Activated B cell treated with CpG ODN at 0.5 μM for 24 hours (primary cell): ENCODE measurements at places on chromosomes 13 and 19.
A peak's percentile ranks its signal among the peaks of the same experiment; 100 is the strongest.

GRCh38 chr19:35004517-35005255, 4.6 kb downstream of the GRAMD1A start:
- H3K4me3 ChIP-seq = no peak overlapping the region
- H3K27ac ChIP-seq = no peak overlapping the region
- H3K27me3 ChIP-seq = no peaks in the 10 kb centered on the region

DNA sequence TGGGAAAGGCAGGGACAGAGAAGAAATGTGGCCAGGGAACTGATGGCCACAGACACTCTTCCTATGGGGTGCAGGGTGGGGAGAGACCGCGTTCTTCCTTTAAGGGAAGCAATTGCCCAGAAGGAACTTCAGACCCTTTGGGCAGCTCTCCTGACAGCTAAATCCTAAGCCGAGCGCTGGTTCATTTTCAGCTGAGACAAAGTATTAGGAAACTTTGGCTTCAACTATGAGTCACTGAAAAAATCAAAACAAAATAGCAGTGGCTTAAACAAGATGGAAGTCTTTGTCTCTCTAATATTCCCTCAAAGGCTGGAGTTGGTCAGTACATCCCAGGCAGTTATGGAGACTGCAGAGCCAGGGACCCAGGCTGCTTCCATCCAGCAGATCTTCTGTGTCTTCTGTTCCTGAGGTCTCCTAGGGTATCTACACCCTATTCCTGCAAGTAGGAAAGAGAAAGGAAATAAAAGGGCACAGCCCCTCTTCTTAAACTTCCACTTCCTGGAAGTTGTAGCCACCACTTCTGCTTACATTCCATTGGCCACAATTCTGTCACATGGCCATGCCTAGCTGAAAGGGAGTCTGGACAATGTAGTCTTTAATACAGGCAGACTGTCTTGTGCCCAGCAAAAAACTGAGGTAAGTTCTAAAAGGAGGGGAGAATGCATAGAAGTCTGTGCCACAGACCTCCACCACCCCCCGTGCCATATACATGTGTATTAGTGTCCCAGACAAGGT, 163.5 kb downstream of the KATNAL1 start:
- peaks cover 2% of the 10 kb centered on the region for H3K27me3 ChIP-seq
- H3K27ac ChIP-seq = no peak overlapping the region
- H3K4me3 ChIP-seq = no peak overlapping the region
- no peak for DNase-seq

DNA sequence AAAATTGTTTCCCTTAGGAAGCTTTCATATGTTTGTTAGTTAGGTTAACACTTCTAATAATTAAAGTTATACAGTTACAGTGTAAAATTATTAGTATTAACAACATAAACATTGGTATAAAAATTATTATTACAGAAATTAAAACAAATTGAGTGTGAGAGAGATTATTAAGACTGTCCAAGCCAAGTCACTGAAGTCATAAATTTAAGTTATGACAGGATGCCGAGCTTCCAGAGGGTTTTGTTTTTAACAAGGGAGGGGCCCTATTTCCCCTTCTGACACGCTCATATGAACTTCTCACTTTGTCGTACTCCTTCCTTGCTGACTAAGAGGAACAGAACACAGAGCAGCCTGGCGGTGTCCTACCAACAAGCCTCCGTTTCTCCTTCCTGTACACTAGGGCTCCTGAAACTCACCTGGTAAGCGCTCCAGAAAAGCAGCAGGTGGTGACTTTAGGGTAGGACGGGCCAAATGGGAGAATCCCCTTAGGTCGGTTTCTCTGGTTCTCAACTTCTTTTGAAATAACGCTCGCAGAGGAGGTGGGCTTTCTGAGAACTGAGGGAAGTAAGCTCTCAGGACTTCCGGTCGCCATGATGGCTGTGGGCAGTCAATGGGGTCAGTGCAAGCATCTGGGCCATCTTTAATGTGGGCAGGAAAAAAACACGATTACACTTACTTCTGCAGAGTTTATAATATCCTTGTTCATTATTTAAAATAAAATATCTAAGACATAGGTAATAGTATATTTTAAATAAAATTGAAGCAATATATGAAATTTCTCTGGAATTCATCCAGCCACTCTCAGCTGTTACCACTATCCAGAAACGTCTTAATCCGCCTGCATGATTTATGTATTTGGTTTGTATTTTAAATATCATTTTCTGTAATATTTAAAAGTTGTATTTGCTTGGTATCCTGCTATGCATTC, at the start of gene CARD8:
Gene CARD8, minus strand, starts transcription at position 537 of the 928 bp plus-strand sequence. CDS start 14,892 bp downstream, outside the sequence.
- no peaks in the 10 kb centered on the region for H3K27me3 ChIP-seq
- H3K27ac ChIP-seq = peak within 1 kb of the TSS; percentile 100
- peaks cover 20% of the 10 kb centered on the region for H3K36me3 ChIP-seq

GRCh38 chr13:30141775-30142485, 165.4 kb downstream of the KATNAL1 start:
- peaks cover 30% of the 10 kb centered on the region for H3K4me1 ChIP-seq
- H3K4me3 ChIP-seq = no peak overlapping the region
- H3K27ac ChIP-seq = no peak overlapping the region
- no peaks in the 10 kb centered on the region for H3K36me3 ChIP-seq

DNA sequence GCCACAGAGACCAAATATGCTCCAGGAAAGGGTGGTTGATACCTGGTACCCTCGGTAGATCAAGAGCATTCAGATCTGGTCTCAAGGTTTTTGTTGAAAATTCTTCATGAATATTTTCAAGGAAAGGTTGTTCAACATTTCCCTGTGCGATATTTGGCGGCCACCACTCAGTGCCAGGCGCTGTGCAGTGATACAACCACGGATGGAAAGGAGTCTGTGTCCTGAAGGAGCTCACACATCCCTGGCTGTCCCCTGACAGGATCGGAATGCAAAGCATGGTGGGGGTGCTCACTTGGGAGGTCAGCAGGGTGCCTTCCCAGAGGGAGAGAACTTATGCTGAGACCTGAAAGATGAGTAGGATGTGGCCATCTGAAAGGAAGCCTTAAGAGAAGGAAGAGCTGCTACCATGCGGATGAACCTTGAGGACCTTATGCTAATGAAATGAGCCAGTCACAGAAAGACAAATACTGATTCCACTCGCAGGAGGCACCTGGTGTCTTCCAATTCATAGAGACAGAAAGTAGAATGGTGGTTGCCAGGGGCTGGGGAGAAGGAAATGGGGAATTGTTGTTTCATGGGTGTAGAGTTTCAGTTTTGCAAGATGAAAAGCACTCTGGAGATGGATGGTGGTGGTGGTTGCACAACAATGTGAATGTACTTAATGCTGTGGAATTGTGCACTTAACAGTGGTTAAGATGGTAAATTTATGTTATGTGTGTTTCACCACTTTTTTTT, 41.6 kb downstream of the HSPH1 start:
- H3K27ac ChIP-seq = no peak overlapping the region
- peaks cover 33% of the 10 kb centered on the region for H3K27me3 ChIP-seq
- DNase-seq = no peak

GRCh38 chr13:48275507-48275906, 28.0 kb upstream of the RB1 start:
- H3K4me1 ChIP-seq = peaks cover 4% of the 10 kb centered on the region
- DNase-seq = no peak
- no peaks in the 10 kb centered on the region for H3K36me3 ChIP-seq
- H3K4me3 ChIP-seq = no peak overlapping the region
- no peak overlapping the region for H3K27ac ChIP-seq

DNA sequence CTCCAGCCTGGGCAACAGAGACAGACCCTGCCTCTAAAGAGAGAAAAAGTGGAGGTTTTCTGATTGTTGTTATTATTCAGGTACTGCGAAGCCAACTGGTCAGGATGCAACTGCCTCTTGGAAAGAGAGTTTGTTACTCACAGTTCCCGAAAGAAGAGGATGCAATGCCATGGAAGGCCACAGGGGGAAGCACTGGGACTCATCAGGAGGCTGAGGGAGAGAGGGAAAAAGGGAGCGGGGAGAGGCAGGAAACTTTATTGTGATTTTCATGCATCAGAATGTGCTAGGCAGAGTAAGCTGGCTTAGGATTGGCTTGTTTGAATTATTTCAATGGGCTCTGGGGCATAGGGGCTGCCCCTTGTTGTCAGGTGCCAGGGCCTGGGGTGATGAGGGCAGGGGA, 27.6 kb downstream of the MYO9B start:
- peaks cover 65% of the 10 kb centered on the region for H3K36me3 ChIP-seq
- no peak for DNase-seq
- peak overlapping the region; percentile 19 for H3K4me3 ChIP-seq
- no peaks in the 10 kb centered on the region for H3K27me3 ChIP-seq
- peaks cover 79% of the 10 kb centered on the region for H3K4me1 ChIP-seq

DNA sequence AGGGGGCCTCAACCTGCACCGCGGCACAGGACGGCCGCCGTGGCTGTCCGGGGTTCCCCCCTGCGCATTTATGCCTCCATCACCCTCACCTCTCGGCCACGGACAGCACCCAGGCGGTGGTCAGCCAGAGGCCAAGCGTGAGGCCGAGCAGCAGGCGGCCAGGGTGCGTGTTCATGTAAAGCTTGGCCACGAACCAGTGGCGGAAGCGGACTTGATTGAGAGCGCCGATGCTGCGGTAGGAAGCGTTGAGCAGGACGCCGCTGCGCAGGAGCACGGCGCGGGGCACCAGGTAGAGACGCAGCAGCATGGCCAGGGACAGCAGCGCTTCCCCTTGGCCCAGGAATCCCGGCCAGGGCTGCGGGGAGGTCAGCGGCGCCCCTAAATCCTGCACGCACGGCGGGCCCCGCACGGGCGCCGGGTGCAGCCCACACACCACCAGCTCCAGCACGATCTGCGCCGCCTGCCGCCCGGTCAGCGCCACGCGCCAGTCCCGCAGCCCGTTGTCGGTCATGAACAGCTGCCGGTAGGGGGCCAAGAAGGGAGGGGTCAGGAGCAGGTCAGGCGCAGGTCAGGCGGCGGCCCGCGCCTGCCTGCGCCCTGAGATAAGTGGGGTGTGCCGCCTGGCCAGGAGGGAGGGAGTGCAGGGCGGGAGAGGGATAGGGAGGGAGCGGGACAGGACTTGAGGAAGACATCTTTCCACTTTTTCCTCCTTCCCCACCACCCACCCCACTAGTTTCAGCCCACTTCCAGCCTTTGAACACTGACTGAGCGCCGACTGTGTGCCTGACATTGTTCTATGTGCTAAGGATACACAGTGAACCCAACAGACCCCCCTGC, 6.5 kb downstream of the KCNN4 start:
- peaks cover 49% of the 10 kb centered on the region for H3K4me1 ChIP-seq
- no peak overlapping the region for H3K27ac ChIP-seq
- no peak overlapping the region for H3K4me3 ChIP-seq
- no peak for DNase-seq

- H3K36me3 ChIP-seq = no peaks in the 10 kb centered on the region
- H3K4me1 ChIP-seq = peaks cover 7% of the 10 kb centered on the region
- peak overlapping the region; percentile 80 for H3K4me3 ChIP-seq
- H3K27me3 ChIP-seq = peaks cover 2% of the 10 kb centered on the region
- H3K27ac ChIP-seq = peak overlapping the region; percentile 79
- DNase-seq = peak; percentile 82
These were observed 34.2 kb upstream of the TMEM255B start for GRCh38 chr13:113724780-113725315.

GRCh38 chr13:59210543-59210942, 953.2 kb downstream of the DIAPH3 start:
- no peaks in the 10 kb centered on the region for H3K27me3 ChIP-seq

DNA sequence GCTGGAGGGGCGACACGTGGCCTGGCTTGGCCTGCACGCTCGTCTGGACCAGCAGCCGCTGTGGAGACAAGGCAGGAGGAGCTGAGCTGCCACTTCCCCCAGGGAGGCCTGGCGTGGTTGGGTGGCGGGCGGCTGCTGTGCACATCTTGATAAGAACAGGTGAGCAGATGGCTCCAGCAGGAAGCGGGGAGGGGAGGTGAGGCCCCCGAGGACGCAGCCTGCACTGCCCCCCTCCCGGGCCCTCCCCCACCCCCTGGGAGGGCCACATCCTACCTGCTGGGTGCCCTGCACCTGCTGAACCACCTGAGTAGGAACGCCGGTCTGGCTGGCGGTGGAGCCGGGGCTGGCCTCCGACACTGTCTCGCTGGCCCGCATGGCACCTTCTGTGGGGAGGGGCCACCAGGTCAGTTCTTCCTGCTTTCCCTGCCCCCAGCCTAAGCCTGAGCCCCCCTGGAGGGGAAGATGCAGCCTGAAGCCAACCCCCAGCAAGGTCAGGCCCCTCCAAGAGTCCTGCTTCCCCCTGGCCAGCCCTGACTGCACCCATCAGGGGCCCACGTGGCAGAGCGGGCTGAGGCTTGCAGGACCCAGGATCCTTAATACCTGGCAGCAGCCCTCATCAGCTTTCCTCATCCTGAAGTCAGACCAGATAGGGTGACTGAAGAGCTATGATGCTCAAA, 22.8 kb downstream of the RFX1 start:
- H3K4me3 ChIP-seq = no peak overlapping the region
- H3K27ac ChIP-seq = no peak overlapping the region
- peaks cover 83% of the 10 kb centered on the region for H3K4me1 ChIP-seq

GRCh38 chr19:10290357-10290875, 664 bp downstream of the ICAM5 start:
- peak overlapping the region; percentile 73 for H3K4me3 ChIP-seq
- DNase-seq = no peak
- H3K36me3 ChIP-seq = peaks cover 11% of the 10 kb centered on the region
- H3K27ac ChIP-seq = no peak overlapping the region
- peaks cover 39% of the 10 kb centered on the region for H3K27me3 ChIP-seq
